Activated T-cell treated with anti-CD3 and anti-CD28 coated beads, Interleukin-2, amount 50 U/mL, for 48 hours (primary cell): ENCODE measurements at places on chromosomes 5 and 9.

GRCh38 chr5:143409926-143410325 lies 6.4 kb upstream of the NR3C1 start:
- no peak for DNase-seq

DNA sequence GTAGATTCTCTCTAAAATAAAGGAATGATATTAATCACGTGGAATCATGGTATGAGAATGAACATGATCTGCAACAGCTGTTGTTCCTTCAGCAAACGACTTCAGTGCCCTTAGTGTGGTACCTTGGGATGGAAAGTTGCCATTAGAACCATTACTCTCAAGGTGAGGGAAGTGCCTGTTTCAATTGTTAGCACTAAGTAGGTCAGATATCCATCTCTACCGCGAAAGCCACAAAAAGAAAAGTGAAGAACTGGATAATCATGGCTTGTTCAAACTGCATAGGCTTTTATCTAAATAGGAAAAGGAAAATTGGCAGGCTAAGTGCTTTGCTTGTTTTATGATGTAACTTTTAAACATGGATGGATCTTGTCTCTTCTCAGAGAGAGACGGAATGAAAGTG lies 380.7 kb downstream of the MRPS30 start:
- DNase-seq: no peak

DNA sequence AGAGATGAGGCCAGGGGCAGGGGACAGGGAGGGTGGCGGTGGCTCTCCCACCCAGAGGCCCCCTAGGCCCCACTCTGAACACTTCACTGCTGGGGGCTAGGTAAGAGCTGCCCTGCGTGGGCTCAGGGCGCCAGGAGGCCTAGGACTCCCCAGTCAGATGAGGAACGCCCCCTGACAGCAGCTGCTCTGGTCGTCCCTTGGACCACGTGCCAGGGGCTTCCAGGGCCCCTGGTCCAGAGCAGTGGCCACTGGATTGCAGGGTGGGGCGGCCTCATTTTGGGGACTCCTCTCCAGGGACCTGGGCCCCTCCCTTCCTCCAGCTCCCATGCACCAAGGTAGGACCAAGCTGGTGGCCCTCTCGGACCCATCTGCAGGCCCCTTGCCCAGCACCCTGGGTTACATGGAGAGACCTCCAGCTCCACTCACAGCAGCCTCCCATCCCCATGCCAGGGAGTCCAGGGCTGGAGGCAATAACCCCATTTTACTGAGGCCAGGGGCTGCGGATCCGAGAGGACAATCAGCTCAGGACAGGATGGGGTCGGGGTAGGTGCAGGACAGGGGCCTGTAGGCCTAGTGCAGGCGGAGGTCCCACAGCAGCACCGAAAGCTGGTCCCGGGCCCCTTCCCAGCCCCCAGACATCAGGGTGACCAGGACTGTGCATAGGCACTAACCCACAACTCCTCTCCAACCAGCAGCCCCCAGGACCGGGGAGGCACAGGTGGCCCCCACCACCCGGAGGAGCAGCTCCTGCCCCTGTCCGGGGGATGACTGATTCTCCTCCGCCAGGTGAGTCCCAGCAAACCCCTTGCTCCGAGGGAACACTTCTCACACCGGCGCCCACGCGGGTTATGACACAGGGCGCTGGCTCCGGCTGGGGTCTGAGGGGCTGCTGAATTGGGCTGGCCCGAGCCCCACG lies 1.5 kb downstream of the EGFL7 start:
- peak; percentile 21 for DNase-seq

DNA sequence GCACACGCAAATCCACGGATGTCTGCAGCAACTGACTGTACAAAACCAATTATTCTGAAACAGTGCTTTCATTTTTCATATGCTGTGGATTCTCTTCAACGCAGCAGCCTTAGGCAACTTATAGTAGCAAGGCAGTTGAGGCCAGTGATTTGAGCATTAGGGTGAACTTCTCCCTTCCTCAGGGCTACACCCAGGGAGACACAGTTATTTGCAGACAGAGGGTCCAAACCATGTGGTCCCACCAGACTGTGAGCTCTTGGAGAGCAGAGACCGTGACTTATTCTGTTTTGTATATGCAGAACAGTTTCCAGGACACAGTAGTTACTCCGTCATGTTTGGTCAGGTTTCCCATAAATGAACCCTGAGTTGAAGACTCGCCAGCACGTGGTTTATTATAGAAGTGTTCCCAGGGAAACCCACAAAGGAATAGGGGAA lies 19.0 kb upstream of the WHRN start:
- no peak for DNase-seq

- DNase-seq: no peak
Observed at GRCh38 chr5:142009886-142010285, 2.9 kb downstream of the GNPDA1 start.

- DNase-seq: no peak
Observed at GRCh38 chr5:124025306-124025845, 513.4 kb downstream of the CSNK1G3 start.

- DNase-seq: no peak
Observed at GRCh38 chr9:13088720-13089427, 190.6 kb downstream of the MPDZ start.

GRCh38 chr5:8906303-8906967 lies 639.4 kb downstream of the SEMA5A start:
- no peak for DNase-seq

DNA sequence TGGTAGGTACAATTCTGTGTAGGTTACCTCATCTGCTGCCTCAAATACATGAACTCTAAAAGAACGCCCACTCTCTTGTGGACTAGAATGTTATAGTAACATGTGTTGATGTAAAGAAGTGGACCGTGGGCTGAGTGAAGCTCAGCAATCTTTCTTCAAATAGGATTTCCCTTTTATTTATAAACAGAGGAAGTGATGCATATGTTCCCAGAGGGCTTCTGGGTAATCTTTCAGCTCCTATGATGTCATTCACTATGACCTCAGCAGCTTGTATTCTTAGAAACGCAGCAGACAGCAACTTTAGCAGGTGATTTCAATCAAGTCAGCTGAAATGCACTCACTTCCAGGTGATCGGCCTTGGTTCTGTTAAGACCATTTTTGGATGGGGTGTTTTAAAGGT lies 14.4 kb downstream of the F2RL2 start:
- no peak for DNase-seq

- no peak for DNase-seq
Observed at GRCh38 chr9:82882138-82882537, 180.8 kb downstream of the RASEF start.

DNA sequence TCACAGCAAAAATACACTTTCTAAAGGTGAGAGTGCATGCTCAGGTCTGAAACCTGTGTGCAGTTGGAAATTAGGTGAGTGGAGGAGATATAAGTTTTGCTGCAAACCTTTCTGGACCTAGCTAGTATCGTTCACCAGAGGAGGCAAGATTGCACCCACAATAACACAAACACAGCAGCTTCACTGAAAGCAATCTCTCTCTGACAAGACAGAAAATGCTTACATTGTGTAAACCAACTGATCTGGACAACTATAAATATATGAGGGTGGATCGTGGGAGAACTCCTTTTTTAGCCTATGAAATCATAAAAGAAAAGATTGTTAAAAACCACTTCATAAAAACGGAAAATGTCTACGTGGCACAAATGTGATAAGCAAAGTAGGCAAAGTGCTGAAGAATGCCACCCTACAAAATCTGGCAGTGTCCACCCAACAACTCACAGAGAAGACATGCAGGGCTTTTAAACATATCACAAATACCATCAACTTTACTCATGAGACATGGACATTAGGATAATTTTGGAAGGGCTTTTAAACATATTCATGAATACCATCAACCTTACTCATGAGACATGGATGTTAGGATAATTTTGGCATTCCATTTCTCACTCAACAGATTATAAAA lies 134.3 kb downstream of the CDH18 start:
- DNase-seq: no peak

DNA sequence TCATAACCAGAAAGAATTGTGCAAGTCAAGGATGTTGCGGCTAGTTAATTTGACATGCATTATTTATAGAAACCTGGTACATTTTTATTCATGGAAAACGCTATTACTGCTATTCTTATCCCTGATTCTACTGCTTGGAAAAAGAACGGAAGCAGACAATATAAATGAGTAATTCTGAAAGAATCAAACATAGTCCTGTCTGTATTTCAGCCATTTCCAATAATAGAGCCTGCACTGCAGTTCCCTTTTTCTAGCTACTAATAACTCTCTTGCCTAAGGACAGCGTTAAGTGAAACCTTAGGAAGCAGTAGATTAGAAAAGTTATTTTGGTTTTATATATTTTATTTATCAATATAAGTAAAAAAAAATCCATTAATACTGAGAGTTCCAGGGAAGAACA lies 414.9 kb downstream of the CYLC2 start:
- DNase-seq: no peak

GRCh38 chr5:96121364-96121763 lies 159.7 kb upstream of the ELL2 start:
- DNase-seq: no peak

DNA sequence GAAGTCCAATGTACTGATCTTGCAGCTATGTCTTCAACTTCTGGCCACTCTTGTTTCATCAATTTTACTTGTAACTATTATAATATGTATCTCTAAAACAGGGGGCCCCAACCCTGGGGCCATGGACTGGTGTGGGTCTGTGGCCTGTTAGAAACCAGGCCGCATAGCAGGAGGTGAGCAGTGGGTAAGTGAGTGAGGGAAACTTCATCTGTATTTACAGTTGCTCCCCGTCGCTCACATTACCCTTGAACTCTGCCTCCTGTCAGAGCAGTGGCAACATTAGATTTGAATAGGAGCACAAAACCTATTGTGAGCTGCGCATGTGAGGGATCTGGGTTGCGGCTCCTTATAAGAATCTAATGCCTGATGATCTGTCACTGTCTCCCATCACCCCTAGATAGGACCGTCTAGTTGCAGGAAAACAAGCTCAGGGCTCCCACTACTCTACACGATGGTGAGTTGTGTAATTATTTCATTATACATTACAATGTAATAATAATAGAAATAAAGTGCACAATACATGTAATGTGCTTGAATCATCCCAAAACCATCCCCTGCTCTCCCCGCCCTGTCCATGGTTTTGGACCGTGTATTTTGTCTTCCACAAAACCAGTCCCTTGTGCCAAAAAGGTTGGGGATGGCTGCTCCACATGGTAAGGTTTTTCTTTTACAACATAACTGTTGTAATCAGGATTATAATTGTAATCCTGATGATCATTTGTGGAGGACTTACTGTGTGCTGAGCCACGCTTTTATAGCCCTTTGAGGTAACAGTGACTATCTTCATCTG lies 26.9 kb upstream of the SH3PXD2B start:
- no peak for DNase-seq

GRCh38 chr5:125439243-125439642 lies 692.8 kb upstream of the ZNF608 start:
- DNase-seq: no peak

- DNase-seq: no peak
Observed at GRCh38 chr9:91426123-91426745, 2.6 kb upstream of the NFIL3 start.

- no peak for DNase-seq
Observed at GRCh38 chr5:151107084-151107483, 26.2 kb upstream of the TNIP1 start.

- DNase-seq: no peak
Observed at GRCh38 chr9:134560206-134560605, 81.4 kb upstream of the COL5A1 start.

GRCh38 chr5:179764056-179764455 lies 29.7 kb upstream of the LTC4S start:
- DNase-seq: no peak

- no peak for DNase-seq
Observed at GRCh38 chr5:8456846-8457186, 587.9 kb downstream of the MTRR start.

- no peak for DNase-seq
Observed at GRCh38 chr9:136329636-136330405, 2.5 kb downstream of the GPSM1 start.

DNA sequence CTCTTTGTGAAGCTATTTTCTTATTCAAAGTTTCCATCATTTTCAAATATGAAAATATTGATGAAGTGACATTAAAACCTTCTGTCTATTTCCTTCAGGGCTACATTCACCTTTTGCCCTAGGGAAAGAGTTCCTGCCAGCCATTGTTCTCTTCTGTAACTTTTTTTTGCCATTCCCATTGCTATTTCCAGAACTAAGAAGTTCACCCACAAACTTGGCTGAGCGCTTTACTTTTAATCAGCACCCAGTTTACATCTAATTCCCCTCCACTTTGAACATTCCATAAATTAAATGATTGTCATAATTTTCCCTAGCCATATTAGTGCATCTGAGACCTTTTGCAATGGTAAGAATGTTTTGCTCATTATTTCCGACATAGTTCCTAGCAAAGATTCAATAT lies 4.4 kb downstream of the IL33 start:
- DNase-seq: no peak

GRCh38 chr9:133098871-133099270 lies 22.2 kb downstream of the RALGDS start:
- no peak for DNase-seq

DNA sequence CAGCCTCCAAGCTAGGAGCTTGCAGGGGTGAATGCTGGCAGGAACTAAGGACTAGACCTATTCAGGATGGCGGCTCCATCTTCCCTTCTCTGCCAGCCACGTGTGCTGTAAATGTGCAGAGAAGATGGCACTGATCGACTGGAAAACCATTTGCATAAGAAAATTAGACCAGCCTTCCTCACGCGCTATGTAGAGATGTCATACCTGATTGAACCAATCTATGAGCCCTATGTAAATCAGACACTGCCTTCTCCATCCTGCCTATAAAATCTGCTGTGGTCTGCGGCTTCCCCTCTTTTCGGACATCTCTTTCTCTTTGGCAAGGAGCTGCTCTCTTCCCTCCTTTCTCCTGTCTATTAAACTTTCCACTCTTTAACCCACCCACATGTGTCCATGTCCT lies 91.6 kb downstream of the NPR3 start:
- no peak for DNase-seq

DNA sequence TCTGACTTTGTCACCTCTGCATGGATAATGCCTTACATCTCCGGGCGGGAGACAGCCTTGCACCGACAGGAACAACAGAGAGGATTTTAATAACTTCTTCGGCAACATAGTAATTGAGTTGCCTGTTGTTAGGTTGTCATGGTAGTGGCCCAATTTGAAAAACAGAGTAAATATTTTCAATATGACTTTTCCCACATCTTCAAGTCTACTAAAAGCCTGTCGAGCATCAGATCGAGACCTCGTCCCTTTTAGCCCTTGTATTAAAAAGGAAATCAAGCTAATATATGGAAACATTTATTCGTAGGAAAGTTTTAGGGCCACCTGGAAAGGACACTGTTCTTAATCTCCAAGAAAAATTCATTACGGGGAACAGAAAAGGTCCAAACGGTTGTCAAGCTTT lies 70.8 kb upstream of the FCN2 start:
- no peak for DNase-seq

GRCh38 chr5:112472614-112473013 lies 53.5 kb upstream of the EPB41L4A start:
- DNase-seq: no peak

- DNase-seq: no peak
Observed at GRCh38 chr9:37574241-37574721, 1.9 kb downstream of the FBXO10 start.

- DNase-seq: no peak
Observed at GRCh38 chr9:33123407-33124031, 43.6 kb downstream of the B4GALT1 start.
